Glutamatergic neuron (in vitro differentiated cells): ENCODE measurements at places on chromosomes 11 and 22. TPM values are rescaled to one million over a fixed set of nuclear protein-coding genes. Genes with fewer than 3 reads are reported as not detected.

The GLYAT gene
- total RNA-seq = not detected

The CASP12 gene
- not detected for total RNA-seq

The THRSP gene
- total RNA-seq = not detected

The TPH1 gene
- total RNA-seq = 0.83 TPM

The ATL3 gene
- 9.4 TPM for total RNA-seq

The SPTBN2 gene
- total RNA-seq = 371 TPM

The BRD1 gene
- 73.7 TPM for total RNA-seq

The ACO2 gene
- 114 TPM for total RNA-seq

The CHADL gene
- 0.27 TPM for total RNA-seq

The DERL3 gene
- total RNA-seq = 1.2 TPM

The TMEM135 gene
- 38.1 TPM for total RNA-seq

The SERPIND1 gene
- total RNA-seq = not detected

The OR51A7 gene
- total RNA-seq = not detected

The MPEG1 gene
- total RNA-seq = not detected

The LRRC4C gene
- total RNA-seq = 0.64 TPM

The TTLL12 gene
- 36.6 TPM for total RNA-seq

The KRTAP5-10 gene
- total RNA-seq = not detected

The OR52H1 gene
- not detected for total RNA-seq

The RAG2 gene
- total RNA-seq = not detected

The CSF2RB gene
- total RNA-seq = not detected

The GUCY1A2 gene
- total RNA-seq = 20.3 TPM

The RBM4B gene
- total RNA-seq = 61.2 TPM

The DEUP1 gene
- total RNA-seq = not detected

The GRIA4 gene
- 13.6 TPM for total RNA-seq

The LRRC32 gene
- 0.39 TPM for total RNA-seq

The SLC15A3 gene
- total RNA-seq = 4.4 TPM

The FXYD6 gene
- 57.1 TPM for total RNA-seq

The TTC28 gene
- 55.6 TPM for total RNA-seq

The ESAM gene
- total RNA-seq = 0.54 TPM

The AGBL2 gene
- total RNA-seq = 1.7 TPM

The SCUBE2 gene
- total RNA-seq = 2.5 TPM

The ARHGAP42 gene
- total RNA-seq = 21.4 TPM

The LRRC10B gene
- 8.2 TPM for total RNA-seq

The MAPK8IP2 gene
- total RNA-seq = 143 TPM

The PRG3 gene
- total RNA-seq = not detected

The P2RX3 gene
- total RNA-seq = 496 TPM

The CNGA4 gene
- total RNA-seq = not detected

The OTOG gene
- not detected for total RNA-seq

The JHY gene
- total RNA-seq = 2.9 TPM

The ACR gene
- not detected for total RNA-seq

The SCGB1C1 gene
- total RNA-seq = not detected

The SEZ6L gene
- total RNA-seq = 109 TPM

The MIF gene
- 581 TPM for total RNA-seq

The RAB36 gene
- 2.0 TPM for total RNA-seq
